COLO829 (cell line): ENCODE measurements at places on chromosomes 3 and 15.

DNA sequence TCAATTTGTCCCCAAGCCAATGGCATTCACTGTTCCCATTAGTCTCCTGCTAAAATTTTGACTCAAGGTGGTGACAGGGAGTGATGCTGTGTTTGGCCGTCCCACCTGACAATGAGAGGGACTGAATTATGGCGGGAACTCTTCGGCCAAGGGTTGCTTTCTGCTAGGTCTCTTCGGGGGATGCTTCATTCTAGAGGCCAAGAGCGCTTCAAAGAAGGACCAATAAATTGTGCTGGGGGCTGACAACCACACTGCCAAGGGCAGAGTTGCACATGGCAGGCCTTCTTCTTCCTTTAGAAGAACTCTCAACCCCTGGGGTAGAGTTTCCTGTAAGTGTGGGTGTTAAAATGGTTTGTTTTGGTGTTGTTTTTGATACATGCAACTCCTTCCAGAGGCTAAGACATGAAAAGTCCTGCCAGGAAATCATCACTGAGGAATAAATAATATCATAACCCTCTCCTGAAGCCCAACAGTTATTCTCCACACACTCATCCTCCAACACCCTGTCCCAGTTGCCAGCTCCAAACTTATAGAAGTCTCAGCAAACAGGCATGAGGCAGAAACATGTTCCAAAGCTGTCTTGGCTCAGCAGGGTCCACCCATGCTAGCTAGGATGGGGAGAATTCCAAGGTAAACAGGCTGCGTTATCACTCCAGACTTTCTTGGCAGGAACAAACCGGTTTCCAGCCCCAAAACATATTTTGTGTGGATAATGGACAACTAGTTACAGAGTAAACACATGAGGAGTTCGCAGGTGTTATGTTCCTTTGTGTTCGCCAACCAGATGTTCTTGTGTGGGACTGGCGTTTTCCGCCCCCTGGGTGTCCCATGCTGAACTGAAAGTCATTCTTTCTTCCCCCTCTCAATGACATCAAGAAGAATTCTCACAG, 396.7 kb upstream of the RGMA start:
- no peak for DNase-seq

DNA sequence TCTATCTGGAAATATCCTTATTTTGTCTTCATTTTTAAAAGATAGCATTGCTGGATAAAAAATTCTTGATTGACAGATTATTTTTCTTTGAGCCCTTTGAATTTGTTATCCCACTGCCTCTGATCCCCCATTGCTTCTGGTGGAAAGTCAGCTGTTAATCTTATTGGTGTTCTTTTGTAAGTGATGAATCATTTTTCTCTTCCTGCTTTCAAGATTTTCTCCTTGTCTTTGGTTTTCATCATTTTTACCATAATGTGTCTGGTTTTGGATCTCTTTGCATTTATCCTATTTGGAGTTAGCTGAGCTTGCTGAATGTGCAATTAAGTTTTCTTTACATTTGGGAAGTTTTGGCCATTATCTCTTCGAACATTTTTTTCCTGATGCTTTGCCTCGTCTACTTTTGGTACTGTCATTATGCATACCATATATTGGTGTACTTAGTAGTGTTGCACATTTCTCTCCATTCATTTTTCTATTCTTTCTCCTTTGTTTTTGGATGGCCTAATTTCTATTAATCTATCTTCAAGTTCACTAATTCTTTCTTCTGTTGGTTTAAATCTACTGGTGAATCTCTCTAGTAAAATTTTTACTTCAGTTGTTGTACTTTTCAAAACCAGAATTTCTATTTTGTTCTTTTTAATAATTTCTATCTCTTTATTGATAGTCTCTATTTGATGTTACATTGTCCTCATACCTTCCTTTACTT, 440.0 kb upstream of the PROK2 start:
- no peak for DNase-seq

DNA sequence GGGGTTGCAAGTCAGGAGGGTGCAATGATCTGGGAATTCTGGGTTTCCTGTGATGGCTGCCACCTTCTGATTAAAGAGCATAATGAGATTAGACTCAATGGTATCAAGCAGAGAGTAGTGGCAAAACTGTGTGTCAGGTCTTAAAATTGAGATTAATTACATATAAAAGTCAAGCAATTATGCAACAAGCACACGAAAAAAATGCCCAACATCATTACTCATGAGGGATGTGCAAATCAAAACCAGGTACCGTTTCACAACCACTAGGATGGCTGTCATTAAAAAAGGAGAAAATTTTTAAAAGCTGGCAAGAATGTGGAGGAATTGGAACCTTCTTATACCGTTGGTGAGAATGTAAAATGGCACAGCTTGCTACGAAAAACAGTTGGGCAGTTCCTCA, 205.0 kb downstream of the OSBPL10 start:
- DNase-seq: no peak

GRCh38 chr15:57782731-57783130, 76.2 kb downstream of the POLR2M start:
- no peak for DNase-seq

GRCh38 chr15:68210821-68211655, 5.9 kb upstream of the CALML4 start:
- DNase-seq: no peak

DNA sequence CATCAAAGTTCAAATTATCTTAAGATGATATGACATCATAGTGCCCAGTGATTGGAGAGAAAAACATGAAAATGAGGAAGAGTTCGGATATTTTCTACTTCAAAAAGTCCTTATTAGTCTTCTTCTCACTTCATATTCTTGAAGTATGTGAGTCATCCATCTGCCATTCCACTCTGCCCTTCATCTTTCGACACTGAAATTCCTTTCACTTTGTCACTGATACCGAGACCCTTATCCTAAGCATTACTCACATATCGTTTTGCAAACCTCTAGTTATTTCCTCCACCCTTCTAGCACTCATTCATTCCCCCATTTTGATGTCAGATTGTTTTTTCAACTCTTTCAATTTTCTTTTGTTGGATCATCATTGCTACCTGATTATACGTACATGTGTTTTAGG, 4.0 kb downstream of the OR5H14 start:
- no peak for DNase-seq

- DNase-seq: no peak
These were observed 352 bp downstream of the CHRD start for GRCh38 chr3:184380185-184380626.

- no peak for DNase-seq
These were observed 20.7 kb upstream of the GOLGA6C start for GRCh38 chr15:75237316-75237982.

DNA sequence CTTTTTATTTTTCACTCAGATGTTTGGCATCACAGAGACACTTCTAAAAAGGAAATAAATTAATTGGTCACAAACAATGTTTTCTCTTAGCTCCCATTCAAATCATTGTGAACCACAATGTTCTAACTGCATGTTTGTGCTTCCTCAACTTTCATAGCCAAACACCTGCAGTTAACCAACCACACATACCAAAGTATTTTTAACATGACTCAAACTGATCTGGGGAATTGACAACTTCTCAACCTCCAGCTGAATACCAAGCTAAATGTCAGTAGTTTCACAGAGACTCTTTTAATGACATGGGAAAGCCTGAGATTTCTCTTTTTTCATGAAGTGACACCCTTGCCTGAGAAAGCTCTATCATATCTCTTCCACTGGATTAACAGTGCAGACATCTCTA, 217.9 kb upstream of the MME start:
- DNase-seq: no peak

DNA sequence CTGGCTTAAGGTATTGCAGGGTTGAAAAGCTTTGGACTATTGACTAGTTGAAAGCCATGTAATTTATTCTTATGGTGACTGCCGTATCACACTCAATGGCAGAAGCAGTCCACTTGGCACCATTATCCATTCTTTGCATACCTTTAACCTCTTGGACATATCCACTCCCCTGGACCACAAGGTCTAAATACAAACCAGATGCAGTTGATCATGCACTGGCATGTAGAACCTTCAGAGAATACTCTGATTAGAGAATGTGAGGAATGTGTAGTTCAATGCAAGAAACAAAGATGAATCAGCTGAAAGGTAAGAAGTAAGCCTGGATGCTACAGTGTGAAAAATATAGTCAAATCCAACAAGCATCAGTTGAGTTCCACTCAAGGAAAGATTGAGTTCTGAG, 93.1 kb downstream of the FRMD5 start:
- no peak for DNase-seq

DNA sequence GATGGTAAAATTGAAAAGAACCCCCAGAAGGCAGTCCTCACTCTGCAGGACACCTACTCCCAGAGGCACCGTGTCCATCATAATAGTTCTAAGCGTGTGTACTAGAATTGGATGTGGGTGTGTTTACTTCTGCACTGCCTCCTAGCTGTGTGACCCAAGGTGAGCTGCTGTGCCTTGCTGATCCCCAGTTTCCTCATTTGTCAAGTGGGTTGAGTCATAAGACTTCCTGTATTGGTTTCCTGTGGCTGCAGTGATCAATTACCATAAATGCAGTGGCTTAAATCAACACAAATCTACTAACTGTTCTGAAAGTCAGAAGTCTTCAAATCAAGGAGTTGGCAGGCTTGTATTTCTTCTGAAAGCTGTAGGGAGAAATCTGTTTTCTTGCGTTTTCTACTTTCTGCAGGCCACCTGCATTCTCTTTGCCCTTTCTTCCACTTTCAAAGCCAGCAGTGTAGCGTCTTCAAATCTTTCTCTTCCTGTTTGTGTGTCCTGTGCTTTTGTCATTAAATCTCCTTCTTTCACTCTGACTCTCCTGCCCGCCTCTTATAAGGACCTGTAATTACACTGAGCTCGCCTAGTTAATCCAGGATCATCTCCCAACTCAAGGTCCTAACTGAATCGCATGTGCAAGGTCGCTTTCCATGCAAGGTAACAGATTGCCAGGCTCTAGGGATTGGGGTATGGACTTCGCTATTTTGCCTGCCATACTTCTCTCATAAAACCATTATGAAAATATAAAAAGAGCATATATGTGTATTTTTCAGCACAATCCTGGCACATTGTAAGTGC, 59.0 kb downstream of the RORA start:
- no peak for DNase-seq

GRCh38 chr3:195895861-195896360, 12.4 kb downstream of the TNK2 start:
- DNase-seq: no peak

DNA sequence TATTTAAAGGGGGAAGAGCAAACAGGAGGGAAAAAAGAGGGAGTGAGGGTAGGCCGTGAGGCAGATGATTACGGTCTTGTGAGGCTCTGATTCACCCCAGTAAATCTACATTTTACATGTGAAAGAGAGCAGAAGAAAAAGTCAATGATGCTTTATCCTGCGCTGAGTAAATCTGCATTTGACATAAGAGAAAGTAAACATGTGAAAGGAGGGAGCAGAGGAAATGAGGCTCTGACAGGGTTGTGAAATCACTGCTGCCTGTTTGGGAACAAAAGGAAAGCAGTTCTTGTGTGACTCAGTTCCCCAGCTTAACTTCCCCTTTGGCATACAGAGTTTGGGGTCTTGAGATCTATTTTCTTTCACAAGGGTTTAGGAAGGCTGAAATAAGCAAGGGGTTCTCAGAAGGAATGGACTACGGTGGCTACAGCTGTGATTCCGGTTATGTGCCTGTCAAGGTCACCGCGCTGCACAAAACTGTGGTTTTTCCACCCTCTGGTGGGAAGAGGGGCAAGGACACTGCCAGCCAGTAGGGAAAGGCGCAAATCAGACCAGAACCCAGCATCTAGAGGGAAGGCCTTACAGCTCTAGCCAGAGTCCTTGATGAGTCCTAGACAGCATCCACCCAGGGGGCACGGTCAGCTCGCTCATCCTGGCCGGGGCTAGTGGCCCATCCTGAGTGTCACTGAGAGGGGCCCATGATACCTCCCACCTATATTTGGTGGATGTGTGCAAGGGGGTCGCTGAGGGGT, 18.9 kb upstream of the HCN4 start:
- no peak for DNase-seq

DNA sequence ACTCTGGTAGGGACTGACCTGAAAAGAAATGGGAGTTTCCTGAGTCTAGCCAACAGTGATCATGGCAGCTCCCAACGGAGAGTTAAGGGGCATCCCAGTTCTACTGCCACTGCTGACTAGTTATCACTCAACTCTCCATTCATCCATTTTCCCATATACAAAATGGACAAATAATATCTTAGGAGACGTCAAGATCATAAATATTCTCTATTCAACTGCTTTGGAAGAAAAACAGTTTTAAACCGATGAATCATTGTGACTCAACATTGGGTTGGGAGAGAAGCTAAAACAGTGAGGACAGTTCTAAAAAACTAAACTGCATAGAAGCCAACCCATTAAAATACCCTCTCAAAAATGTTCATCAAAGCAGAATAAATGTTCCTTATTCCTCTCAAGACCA, 57.6 kb upstream of the CHRM5 start:
- no peak for DNase-seq

DNA sequence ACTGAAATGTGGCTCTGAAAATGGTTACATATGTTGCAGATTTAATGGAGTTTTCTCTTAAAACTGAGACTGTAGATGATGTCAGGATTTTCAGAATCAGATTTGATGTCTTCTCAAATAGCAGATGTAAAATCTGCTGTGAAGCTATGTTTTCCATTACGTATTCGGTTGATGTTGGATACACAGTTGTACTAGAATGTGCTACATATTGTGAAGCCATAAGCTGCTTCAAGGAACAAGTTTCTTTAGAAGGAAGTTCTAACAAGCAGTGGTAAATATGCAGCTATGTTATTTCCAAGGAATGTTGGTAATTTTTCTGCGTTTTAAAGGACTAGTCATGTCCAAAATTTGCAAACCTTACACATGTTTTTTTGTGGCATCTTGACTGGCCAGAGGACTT, 197.7 kb downstream of the RBMS3 start:
- no peak for DNase-seq
